Activated CD4-positive, alpha-beta T cell treated with anti-CD3 and anti-CD28 coated beads, Interleukin-2, amount 10 ng/mL, durations not matched to agents 24 days and 14 days (primary cell): ENCODE measurements at places on chromosomes 1 and 21. TPM values are rescaled to one million over a fixed set of nuclear protein-coding genes. Genes with fewer than 3 reads are reported as not detected.

RNU1-2 gene
- total RNA-seq, result 1,962 and 2,189 TPM in 2 replicates

DNA sequence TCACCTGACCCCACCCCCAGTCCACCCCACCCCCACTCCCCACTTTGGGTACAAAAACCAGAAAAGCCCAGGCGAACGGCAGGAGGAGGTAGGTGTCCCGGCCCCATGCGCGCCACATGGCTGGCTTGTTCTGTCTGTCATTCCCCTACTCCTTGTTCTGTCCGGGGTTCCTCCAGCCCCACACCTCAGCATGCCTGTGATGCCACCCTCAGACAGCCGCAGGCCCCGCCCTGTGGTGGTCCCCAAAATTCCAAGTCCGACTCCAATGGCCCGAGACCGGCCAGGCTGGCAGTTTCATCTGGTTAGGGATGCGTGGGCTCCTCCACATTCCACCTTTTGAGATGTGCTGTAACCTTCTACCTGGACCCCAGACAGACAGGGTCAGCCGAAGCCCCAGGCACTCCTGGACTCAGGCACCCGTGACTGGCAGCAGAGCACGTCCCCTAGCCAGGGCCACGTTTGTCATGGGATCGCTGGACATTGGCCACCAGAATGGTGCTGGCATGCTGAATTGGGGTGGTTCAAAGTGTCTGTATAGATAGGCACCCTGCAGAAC is 94.4 kb downstream of the WDR4 start:
- DNase-seq, result no peak
- peaks cover 28% of the 10 kb centered on the region for H3K27me3 ChIP-seq
- peak overlapping the region; percentile 44 for H3K4me3 ChIP-seq
- H3K4me1 ChIP-seq, result peaks cover 30% of the 10 kb centered on the region
- no peaks in the 10 kb centered on the region for H3K36me3 ChIP-seq

DNA sequence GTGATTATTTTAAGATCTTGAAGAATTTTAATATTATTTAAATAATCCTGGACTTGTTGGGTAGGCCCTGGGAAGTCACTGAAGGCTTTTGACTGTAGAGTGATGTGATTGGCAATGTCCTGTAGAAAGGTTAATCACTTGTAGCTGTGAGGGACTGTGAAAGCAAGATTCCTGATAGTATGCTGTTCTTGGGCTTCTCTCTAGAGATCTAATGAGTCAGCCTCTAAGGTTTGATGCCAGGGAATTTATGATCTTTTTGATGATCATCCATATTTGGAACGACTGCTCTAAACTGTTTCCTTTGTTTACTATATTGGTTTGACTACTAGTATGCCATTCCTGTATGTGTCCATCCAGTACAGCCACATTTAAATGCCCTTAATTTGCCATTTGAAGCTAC is 56.5 kb downstream of the CAMSAP2 start:
- H3K36me3 ChIP-seq, result no peaks in the 10 kb centered on the region
- H3K4me3 ChIP-seq, result no peak overlapping the region
- no peaks in the 10 kb centered on the region for H3K4me1 ChIP-seq
- no peak for DNase-seq
- no peak overlapping the region for H3K27ac ChIP-seq

DNA sequence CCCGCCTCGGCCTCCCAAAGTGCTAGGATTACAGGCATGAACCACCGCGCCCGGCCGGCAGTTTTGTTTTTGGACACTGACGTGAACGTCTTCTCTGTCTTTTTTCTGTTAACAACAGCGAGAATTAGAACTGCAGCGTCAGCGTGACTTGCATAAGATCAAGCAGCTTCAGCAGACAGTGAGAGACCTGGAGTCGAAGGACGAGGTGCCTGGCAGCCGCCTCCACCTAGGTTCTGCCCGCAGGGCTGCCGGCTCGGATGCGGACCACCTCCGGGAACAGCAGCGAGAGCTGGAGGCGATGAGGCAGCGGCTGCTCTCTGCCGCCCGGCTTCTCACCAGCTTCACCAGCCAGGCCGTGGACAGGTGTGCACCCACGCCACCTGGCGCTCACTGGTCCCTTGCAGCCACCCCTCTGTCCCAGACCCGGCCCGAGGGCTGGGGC is 22.9 kb upstream of the DIP2A start:
- no peak for DNase-seq
- H3K27ac ChIP-seq, result no peak overlapping the region
- no peaks in the 10 kb centered on the region for H3K27me3 ChIP-seq

GRCh38 chr1:189616893-189617292 is 860.8 kb downstream of the BRINP3 start:
- H3K4me1 ChIP-seq, result no peaks in the 10 kb centered on the region
- no peak for DNase-seq
- H3K27ac ChIP-seq, result no peak overlapping the region
- no peaks in the 10 kb centered on the region for H3K36me3 ChIP-seq

- peaks cover 2% of the 10 kb centered on the region for H3K27me3 ChIP-seq
- no peaks in the 10 kb centered on the region for H3K36me3 ChIP-seq
- peaks cover 10% of the 10 kb centered on the region for H3K4me1 ChIP-seq
- H3K4me3 ChIP-seq, result no peak overlapping the region
- DNase-seq, result no peak
- no peak overlapping the region for H3K27ac ChIP-seq
Observed at GRCh38 chr1:116356673-116357072, 16.4 kb upstream of the ATP1A1 start.

DNA sequence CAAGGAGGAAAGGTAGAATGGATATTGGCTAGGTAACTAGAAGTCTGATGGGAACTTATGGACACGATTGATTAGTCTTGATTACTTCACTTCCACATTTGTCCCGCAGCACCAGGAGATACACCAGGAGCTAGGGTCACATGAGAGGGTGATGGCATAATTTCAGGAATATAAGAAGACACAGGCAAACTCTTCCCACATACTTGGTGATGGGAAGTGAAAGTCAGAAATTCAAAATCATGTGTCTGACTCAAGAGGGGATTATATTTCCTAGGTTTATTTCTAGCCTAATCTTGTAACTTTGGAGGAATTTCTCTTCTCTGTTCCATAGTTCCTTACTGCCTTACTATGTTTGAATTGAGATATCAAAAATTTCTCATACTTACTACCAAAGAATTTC is 185.0 kb downstream of the PBX1 start:
- H3K27ac ChIP-seq, result no peak overlapping the region
- DNase-seq, result no peak
- no peak overlapping the region for H3K4me3 ChIP-seq
- no peaks in the 10 kb centered on the region for H3K27me3 ChIP-seq

DNA sequence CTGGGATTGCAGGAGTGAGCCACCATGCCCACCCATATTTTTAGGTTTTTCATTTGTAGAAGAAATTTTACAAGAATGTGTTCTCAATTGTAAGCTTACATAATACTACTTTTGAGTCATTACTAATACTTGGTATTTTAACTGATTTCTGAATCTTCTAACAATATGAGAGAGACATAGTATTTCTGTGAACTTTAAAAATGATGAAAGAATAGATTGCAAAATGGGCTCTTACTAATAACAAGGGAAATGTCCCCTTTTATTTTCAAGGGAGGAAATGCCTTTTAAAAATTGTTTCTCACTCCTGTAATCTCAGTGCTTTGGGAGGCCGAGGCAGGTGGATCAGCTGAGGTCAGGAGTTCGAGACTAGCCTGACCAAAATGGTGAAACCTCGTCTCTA is 5.9 kb downstream of the AGO3 start:
- no peak overlapping the region for H3K4me3 ChIP-seq
- H3K27ac ChIP-seq, result no peak overlapping the region
- H3K36me3 ChIP-seq, result peaks cover 9% of the 10 kb centered on the region

SH2D5 gene
- 0.23 and 0.24 TPM in 2 replicates for total RNA-seq

DNA sequence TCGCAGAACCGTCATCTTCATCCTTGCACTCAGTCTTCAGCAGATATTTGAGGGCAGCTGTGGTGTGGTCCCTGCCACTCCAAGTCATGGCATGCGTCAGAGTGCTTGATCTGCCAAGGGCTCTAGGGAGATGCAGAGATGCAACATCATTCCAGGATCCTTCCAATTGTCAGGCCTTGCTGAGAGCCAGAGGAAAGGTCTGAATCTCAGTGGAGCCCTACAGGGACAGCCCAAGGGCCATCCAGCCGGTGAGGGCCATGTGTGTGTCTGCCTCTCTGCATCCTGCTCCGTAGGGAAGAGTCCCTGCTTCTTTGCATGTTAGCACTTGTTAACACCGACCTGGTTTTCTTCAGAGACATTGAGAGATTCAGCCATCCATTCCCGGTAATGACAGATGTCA is 17.6 kb downstream of the MAPKAPK2 start:
- no peaks in the 10 kb centered on the region for H3K27me3 ChIP-seq
- no peak for DNase-seq
- peaks cover 81% of the 10 kb centered on the region for H3K4me1 ChIP-seq
- H3K36me3 ChIP-seq, result peaks cover 26% of the 10 kb centered on the region
- no peak overlapping the region for H3K27ac ChIP-seq

GRCh38 chr1:168136709-168137514 is at the start of gene GPR161:
GPR161 (minus strand) TSS chr1:168136930; CDS start chr1:168104850, 32,080 bp downstream.
- H3K27me3 ChIP-seq, result peaks cover 58% of the 10 kb centered on the region
- peak within 1 kb of the TSS; percentile 51 for H3K27ac ChIP-seq
- H3K4me1 ChIP-seq, result peaks cover 15% of the 10 kb centered on the region
- H3K4me3 ChIP-seq, result peak within 1 kb of the TSS; percentile 91

GRCh38 chr1:74522148-74522547 is 9.7 kb upstream of the LRRC53 start:
- H3K4me3 ChIP-seq, result no peak overlapping the region
- DNase-seq, result no peak
- no peak overlapping the region for H3K27ac ChIP-seq
- H3K27me3 ChIP-seq, result peaks cover 1% of the 10 kb centered on the region
- H3K36me3 ChIP-seq, result no peaks in the 10 kb centered on the region
- H3K4me1 ChIP-seq, result no peaks in the 10 kb centered on the region

- peak; percentile 97 for DNase-seq
- peaks cover 35% of the 10 kb centered on the region for H3K4me1 ChIP-seq
- H3K27me3 ChIP-seq, result peaks cover 18% of the 10 kb centered on the region
- peaks cover 26% of the 10 kb centered on the region for H3K36me3 ChIP-seq
- peak overlapping the region; percentile 99 for H3K27ac ChIP-seq
Observed at GRCh38 chr1:154627257-154628120, 19.5 kb upstream of the ADAR start.

- no peak overlapping the region for H3K27ac ChIP-seq
- no peaks in the 10 kb centered on the region for H3K36me3 ChIP-seq
- H3K4me3 ChIP-seq, result no peak overlapping the region
Observed at GRCh38 chr1:18055156-18055555, 52.4 kb upstream of the IGSF21 start.

KPRP gene
- not detected in 2 replicates for total RNA-seq

DNA sequence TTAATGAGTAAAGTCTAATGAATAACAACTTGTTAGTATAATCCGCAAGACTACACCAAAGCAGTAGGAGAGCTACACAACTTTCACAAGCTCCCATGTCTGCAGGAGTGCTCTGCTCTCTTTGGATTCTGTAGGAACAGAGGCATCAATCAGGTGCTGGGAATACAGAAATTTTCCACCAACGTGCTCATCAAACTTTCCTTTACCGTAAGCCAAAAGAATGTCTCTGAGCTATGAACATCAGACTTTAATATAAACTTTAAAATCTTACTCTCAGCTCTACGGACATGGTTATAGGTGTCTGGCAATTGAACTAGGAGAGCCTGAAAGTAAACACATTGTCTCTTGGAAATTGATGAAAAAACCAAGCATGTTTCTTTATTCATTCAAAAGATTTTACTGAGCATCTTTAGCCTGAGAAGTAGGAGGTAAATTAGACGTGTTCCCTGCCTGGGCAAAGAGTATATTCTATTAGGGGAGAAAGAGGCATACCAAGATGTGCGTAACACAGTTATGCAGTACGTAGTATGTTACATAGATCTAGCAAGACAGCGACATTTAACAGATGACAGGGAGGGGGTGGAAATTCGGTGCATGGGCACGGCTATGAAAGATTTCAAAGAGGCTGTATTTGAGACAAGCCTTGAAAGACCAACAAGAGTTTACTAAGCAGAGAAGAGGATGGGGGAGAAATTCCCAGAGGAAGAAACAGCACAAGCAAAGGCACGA is 85.2 kb downstream of the TM2D1 start:
- H3K36me3 ChIP-seq, result no peaks in the 10 kb centered on the region
- H3K27ac ChIP-seq, result no peak overlapping the region
- H3K4me1 ChIP-seq, result peaks cover 8% of the 10 kb centered on the region
- no peak for DNase-seq
- no peak overlapping the region for H3K4me3 ChIP-seq

GRCh38 chr1:29424266-29424665 is 187.9 kb downstream of the PTPRU start:
- H3K36me3 ChIP-seq, result no peaks in the 10 kb centered on the region
- peaks cover 27% of the 10 kb centered on the region for H3K27me3 ChIP-seq
- DNase-seq, result no peak
- H3K4me1 ChIP-seq, result no peaks in the 10 kb centered on the region

DNA sequence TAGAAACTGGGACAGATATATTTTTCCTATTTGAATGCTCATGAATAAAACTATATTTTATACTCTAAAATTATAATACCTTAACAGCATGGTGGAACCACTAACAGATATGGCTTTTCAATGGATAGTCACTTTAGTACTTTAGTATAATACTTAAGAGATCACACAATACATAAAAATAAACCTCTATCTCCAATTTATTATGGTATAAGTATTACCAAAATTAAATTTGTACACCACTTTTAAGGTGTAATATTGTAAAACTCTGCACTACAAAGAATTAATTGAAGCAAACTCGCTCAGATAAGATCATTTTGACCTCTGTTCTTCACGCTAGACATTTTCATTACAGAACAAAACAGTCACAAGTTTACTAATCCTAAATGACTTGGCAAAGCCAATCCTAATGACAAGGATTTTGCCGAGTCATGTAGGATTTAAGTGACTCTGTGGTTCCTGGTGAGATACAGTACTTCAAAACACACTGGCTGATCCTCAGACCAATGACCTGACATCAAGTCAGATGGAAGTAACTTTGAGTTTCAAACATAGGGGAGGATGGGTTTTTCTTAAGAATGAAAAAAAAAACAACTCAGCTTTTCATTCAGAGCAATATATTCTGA is 200.6 kb downstream of the SMYD3 start:
- no peak overlapping the region for H3K27ac ChIP-seq
- H3K4me1 ChIP-seq, result no peaks in the 10 kb centered on the region
- H3K27me3 ChIP-seq, result no peaks in the 10 kb centered on the region
- DNase-seq, result no peak
- H3K4me3 ChIP-seq, result no peak overlapping the region
- H3K36me3 ChIP-seq, result no peaks in the 10 kb centered on the region

DNA sequence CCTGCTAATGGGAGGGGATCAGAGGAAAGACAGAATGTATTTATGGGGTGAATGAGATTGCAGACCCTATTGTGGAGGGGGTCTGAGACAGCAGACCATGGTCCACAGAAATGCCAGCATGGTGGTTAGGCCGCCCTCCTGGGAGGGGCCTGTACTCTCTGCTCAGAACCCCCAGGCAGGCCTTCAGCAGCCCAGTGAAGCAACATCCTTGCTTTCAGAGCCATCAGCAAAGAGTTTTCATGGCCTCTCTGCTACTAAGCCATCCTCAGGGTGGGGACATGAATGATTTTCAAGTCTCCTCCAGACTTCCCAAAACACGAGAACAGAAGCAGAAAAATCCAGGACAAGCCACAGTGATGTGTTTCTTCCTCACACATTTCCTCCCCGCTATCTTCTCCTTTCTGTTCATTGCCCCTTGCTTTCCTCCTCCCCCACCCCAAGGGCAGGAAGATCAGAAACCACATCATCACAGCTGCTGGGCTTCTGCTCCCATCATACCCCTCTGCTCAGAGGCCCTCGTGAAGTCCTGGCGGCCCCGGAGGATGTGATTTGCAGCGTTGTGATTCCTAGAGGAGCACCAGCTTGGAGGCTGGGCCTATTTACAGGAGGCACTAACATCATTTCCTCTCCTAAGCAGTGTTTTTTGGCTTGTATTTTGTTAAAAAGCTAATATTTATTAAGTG is 48.0 kb downstream of the ABCA4 start:
- H3K36me3 ChIP-seq, result no peaks in the 10 kb centered on the region
- peaks cover 12% of the 10 kb centered on the region for H3K27me3 ChIP-seq
- H3K27ac ChIP-seq, result no peak overlapping the region

MAP7D1 gene
- total RNA-seq, result 170 and 177 TPM in 2 replicates
